ENCODE measurements at places on chromosomes 16 and 17.

- DNase-seq: no peak
Measured at GRCh38 chr17:60391471-60392041, 377 bp downstream of the USP32 start.

DNA sequence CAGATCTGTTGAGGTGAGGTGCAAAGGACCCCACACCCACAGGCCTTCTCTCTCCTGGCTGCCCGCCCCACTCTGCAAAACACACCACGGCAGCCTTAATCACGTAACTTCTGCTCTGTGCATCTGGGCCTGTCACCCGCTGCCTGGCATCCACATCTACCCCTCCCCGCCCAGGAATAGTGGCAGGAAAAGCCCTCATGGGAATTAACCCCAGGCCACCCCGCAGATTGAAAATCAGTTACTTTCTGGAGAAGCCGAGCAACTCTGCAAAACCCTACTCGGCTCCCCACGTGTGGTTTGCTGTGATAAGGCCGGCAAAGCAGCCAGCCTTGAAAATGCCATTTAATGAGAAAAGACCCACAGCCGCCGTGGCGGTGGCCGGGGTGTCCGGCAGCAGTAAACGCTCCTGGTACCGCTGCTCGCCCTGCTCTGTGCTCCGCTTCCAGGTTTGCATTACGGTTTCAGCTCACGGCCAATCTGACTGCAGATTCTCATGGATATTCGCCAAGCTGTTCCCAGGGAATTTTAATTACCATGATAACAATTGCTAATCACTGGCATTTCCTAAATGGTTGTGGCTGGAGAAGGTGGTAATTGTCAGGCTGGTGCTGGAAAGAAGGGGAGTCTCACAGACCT lies 78.0 kb upstream of the DOC2B start:
- DNase-seq: no peak

DNA sequence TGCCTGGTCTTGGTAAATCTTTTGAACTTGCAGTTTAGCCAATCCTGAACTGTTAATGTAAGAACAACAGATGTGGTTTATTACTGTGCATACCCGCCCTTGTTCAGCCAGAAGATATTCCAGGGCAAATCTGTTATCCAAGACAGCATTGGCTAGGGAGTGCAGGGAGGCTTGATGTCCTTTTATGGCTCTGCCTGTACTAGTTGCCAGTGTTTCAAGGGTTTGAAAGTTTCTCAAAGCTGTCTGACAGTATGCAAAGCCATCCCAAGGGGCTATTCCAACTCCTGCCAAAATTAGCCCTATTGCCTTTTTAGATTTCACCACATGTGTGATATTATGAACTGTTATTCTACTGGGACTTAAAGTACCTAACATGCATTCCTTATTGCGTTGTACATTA lies 30.1 kb downstream of the LCMT1 start:
- no peak for DNase-seq

DNA sequence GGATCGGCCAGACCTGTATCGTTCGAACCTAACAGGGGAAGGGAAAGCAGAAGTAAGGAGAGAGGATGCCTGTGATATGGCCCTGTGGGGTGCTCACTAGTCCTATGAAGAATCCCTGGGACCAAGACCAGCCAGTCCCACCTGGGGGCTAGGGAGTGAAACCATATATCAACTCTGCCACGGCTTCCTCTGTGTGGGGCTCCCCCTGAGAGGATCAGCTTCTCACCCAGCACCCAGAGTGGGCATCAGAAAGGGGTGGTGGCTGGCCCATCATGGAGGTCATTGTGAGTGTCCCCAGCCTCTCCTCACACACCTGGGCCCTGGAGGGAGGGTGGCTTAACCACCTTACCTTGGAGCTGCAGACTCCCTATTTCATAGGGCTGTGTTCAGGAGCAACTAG lies 30.1 kb upstream of the SREBF1 start:
- no peak for DNase-seq

- DNase-seq: no peak
Measured at GRCh38 chr16:5509794-5510193, 412.2 kb upstream of the EEF2KMT start.

DNA sequence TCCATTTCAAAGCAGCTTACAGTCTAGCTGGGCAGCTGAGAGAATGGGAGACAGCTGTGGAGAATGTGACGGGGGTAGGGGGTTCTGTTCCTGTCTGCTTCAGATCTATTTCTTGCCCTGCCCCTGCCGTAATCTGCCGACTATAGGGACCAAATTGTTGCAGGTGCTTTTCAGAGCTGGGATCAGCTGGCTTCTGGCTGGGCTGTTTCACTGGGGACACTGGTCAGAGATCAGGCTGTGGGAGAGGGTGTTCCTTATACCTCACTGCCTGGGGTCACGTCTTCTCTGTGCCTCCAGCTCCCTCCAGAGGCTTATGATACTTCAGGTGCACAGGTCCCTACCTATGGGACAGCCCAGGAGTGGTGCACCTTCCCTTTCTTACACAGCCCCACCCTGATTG lies 514.9 kb upstream of the GOT2 start:
- no peak for DNase-seq

DNA sequence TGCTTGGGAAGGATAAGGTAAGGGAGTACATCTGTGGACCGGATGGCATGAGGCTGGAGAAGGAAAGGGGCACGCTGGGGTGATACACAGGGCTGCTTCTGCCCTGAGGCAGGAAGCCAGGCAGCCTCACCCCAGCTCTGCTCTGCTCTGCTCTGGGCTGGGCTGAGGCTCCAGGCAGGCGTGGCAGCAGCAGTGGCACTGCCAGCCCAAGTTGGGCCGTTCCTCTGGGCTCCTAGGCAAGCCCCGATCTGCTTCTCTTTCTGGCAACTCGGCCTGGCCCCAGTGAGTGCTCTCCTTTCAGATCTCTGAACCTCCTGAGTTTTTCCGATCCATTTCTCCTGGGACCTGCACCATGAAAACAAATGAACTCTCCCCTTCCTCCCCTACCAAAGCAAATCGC lies 44.9 kb downstream of the VAC14 start:
- DNase-seq: no peak

DNA sequence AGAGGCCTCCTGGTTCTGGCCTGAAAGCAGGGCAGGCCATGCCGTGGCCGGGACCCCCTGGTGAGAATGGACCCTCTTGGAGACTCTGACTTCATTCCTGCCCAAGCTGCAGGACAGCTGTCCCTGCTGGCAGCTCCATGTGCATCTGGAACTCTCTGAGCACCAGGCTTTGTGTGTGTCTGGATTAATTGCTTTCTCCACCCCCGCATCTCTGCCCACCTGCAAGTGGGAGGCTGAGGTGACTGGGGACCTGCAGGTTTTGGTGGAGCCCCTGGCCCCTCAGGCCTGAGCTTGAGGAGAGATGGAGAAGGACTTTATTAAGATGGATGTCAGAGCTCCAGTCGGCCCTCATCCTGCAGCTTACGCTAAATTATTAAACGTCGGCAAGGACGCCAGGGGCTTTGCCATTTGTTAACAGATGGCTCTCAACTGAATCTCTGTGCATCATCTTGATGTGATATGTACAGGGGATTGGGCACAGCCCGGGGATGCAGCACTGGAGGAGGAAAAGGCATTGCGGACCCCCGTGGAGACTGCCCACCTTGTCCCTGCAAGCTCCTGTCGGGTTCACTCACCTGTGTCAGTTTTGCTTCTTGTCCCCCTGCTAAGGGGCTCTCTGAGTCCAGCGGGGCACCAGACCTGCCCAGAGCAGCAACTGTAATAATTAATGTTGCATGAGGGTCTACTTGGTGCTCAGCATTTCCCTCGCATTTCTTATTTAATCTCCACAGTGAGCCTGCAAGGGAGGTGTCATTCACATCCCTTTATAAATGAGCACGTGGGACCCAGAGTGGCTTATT lies 154.1 kb upstream of the RPL38 start:
- no peak for DNase-seq

GRCh38 chr17:17947966-17948365 lies 24.2 kb downstream of the TOM1L2 start:
- DNase-seq: no peak

DNA sequence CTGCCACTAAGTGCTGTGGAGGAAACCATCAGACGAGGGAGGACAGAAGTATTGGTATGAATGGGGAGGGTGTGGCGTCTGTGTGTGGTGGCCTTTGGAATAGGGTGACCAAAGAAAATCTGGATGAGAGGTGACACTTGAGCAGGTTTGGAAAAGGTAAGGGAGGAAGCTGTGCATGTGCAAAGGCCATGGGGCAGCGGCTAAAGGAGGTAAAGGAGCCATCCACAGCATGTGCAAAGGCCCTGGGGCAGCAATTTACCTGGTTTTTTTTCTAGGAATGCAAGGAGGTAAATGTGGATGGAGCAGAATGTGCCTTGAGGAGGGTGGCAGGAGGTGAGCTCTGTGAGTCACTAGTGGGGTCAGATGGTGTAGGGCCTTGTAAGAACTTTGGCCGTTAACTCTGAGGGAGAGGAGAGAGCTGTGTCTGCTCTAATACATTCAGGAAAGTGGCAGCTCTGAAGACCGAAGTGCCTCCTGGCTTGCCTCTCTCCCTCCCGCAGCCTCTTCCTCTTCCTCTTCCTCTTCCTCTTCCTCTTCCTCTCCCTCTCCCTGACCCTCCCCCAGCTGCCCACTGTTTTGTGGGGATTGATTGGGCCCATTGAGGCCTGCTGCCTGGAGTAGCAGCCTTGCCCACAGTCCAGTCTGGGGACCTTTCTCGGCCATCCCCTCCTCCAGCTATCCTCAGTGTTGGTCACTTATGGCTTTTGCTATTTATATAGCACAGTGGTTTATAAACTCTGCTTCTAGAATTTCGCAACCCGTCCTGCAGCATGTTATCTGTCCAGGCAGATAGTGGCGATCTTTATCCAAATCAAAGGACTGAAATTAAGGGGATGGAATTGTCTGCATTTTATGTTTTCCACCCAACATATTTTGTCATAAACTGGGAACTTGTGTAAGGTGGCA lies 38.7 kb downstream of the CMIP start:
- no peak for DNase-seq

All from activated CD4-positive, alpha-beta T cell treated with anti-CD3 and anti-CD28 coated beads, Interleukin-2, Interleukin-4, amounts not matched to agents 100 ng/mL and 50 ng/mL, durations not matched to agents 16 hours and 8 hours (primary cell).